IMR-90 (cell line): ENCODE measurements at places on chromosomes 4 and X. TPM values are rescaled to one million over a fixed set of nuclear protein-coding genes. Genes with fewer than 3 reads are reported as not detected.

The IL15 gene
- polyA plus RNA-seq = 4.0 and 5.0 TPM in 2 replicates

The RGN gene
- 0.26 and 0.44 TPM in 2 replicates for polyA plus RNA-seq

The HPGDS gene
- polyA plus RNA-seq = not detected in 2 replicates

The RTL3 gene
- 1.1 and 1.2 TPM in 2 replicates for polyA plus RNA-seq

The USP46 gene
- 6.0 and 9.3 TPM in 2 replicates for polyA plus RNA-seq

The SLC6A14 gene
- polyA plus RNA-seq = not detected in 2 replicates

The SLC10A4 gene
- not detected in 2 replicates for polyA plus RNA-seq

The PDCL2 gene
- polyA plus RNA-seq = not detected in 2 replicates

- no peak for DNase-seq
Observed at GRCh38 chr4:90209922-90210321, 82.7 kb downstream of the CCSER1 start.

DNA sequence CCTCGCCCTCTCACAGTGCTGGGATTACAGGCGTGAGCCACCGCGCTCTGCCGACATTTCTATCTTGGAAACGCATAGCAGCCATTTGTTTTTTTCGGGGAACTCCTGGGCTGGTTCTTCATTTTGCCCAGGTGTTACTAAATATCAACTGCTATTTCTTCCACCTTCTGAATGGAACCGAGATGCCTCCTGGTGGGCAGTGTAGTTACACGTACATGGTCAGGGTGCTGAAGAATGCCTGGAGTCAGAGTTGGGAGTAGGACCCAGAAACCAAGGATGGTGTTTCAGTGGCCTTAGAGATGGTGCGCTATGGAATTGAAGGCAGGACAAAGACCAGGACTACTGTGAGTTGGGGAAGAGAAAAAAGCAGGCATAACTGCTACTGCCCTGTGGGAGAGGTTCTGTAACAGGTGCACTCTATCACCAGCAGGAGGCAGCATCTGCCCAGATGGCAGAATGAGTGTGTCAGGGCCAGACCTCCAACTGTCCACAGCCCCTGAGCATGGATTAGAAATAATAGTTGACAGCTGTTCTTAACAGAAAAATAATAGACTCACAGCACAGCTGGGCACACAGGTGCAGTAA is 81.7 kb downstream of the ZC4H2 start:
- peak; percentile 5 for DNase-seq

DNA sequence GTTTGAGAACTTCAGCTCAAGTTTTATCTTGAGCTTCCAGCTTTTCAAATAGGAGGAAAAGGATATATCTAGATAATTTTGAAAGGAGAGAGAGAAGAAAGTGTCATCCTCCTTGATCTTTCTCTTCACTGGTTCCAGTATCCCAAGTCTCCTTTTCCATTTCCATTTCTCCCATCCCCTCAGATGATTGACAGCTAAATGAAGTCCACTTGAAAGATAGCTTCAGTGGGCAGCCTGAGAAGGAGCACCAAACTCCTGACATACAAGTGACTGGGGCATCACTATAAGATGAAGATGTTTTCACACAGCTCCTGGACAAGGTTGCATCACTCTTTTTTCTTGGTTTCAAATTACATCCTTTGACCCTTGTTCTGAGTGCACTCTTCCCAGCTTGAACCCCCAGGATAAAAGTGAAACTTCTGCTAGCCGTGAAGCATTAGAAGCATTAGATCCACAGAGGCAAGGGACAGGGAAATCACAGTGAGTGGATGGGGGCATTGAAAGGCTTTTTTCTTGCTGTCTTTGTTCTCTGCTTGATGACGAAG is 17.5 kb upstream of the MAGEA10 start:
- no peak for DNase-seq

- no peak for DNase-seq
Observed at GRCh38 chrX:5907207-5907606, 321.5 kb downstream of the NLGN4X start.

GRCh38 chr4:76376534-76376933 is 44.4 kb downstream of the CCDC158 start:
- DNase-seq = no peak

GRCh38 chrX:9885150-9885549 is 82.0 kb upstream of the CLDN34 start:
- peak; percentile 71 for DNase-seq

DNA sequence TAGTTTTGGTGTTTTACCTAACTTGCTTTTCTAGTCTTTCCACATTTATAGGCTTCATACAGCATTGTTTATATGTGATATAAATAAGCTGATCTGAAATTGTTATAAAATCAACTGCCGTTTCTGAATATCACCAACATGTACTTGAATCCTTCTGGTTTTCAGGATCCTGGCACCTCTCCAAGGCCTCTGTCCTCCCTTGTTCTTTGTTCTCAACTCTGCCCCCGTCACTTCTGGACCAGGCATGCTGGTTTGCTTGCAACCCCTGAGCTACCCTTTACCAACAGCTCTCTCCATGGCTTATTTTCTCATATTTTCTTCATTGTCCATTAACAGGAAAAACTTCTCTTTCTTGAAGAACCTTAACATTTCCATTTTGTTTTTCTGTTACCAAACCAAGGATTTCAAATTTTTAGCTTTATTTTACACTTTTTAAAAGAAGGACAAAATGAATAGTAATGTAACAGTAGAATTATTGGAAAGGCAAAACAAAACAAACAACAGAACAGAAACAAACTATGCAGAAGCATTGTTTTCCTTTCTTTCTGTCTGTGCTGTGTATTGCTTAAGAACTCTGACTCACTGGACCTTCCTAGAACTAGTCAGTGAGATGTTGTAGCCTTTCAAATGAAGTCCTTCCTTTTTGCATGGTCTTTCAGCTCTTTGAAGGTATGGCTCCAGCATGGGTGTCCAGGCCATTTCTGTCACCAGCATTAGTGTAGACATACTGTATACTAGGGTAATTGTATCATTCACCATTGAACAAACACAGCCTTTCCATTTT is 44.8 kb downstream of the BANK1 start:
- peak; percentile 31 for DNase-seq

- DNase-seq = peak; percentile 77
Observed at GRCh38 chr4:129064717-129065116, 28.6 kb downstream of the SCLT1 start.

- DNase-seq = no peak
Observed at GRCh38 chr4:121943941-121944340, 7.9 kb downstream of the TRPC3 start.

GRCh38 chrX:118961866-118962560 is 12.4 kb upstream of the LONRF3 start:
- no peak for DNase-seq

DNA sequence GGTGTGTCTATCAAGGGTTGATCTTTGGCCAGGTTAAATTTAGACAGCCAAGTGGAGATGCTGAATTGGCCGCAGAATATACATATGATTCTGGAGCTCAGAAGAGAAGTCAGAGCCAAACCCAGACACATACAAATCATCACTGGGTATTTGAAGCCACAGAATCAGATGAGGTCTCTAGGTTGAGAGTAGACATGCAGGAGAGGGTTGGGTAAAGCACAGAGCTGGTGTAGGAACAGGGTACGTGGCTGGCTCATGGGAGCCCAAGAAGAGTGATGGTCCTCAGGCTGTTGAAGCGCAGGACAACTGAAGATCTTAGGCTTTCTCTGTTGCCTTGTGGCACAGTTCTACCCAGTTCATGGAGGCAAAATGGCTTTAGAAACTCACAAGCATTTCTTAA is 37.7 kb downstream of the ADAMTS3 start:
- DNase-seq = no peak

DNA sequence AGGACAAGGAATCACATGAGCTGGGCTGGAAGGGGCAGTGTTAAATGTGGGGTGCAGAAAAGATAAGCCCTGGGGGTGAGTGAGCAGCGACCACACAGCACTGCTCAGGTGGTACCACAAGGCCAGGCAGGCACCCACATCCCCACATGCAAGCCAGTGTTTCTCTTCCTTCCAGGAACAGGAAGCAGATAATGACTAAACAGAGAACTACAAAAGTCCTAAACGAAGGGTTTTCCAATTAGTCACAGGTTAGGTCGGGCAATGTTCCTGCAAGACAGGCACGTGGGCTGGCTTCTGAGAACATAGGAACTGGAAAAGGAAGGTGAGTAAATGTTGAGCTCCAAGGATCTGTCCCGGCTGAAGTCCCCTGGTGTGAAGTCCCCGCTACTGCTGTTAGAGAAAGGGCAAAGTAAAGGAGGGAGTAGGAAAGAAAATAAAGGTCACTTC is 19.5 kb downstream of the RELL1 start:
- DNase-seq = peak; percentile 95

- DNase-seq = no peak
Observed at GRCh38 chrX:5051831-5052491, 1176.7 kb downstream of the NLGN4X start.

- DNase-seq = no peak
Observed at GRCh38 chr4:8732681-8733243, 138.9 kb downstream of the HMX1 start.
